Activated CD8-positive, alpha-beta T cell treated with anti-CD3 and anti-CD28 coated beads, Interleukin-2, amount 10 ng/mL, durations not matched to agents 7 days and 5 days (primary cell): ENCODE measurements at places on chromosomes 5 and 9.

GRCh38 chr5:55407984-55408383, 100.2 kb downstream of the MTREX start:
- DNase-seq: no peak

DNA sequence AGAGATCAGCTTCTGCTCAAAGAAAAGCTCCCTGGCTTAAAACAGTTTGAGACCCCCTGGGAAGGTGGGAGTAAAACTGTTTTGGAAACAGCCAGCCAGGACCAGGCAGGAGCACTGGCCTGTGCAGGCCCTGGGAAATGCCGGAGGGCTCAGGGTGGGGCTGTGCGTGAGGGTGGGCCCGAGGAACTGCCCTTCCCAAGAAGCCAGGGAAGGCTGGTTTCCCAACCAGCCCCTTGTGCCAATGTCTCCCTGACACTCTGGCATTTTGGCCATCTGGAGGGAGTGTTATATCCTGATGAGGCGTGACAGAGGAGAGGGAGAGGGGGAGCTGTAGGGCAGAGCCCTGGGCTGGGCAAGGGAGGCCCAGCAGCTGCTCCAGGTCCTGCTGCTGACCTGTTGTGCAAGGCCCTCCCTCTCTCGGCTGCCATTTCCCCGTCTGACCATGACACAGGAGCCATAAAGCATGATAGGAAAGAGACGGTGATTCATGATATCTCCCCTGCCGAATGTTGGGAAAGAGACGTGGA, 16.1 kb downstream of the OLFML2A start:
- no peak for DNase-seq

GRCh38 chr5:176837707-176838115, 27.4 kb downstream of the UNC5A start:
- DNase-seq: peak; percentile 90

GRCh38 chr9:109401169-109401989, 80.5 kb upstream of the EPB41L4B start:
- peak; percentile 62 for DNase-seq

- DNase-seq: no peak
Measured at GRCh38 chr5:6505416-6505755, 56.7 kb downstream of the UBE2QL1 start.

DNA sequence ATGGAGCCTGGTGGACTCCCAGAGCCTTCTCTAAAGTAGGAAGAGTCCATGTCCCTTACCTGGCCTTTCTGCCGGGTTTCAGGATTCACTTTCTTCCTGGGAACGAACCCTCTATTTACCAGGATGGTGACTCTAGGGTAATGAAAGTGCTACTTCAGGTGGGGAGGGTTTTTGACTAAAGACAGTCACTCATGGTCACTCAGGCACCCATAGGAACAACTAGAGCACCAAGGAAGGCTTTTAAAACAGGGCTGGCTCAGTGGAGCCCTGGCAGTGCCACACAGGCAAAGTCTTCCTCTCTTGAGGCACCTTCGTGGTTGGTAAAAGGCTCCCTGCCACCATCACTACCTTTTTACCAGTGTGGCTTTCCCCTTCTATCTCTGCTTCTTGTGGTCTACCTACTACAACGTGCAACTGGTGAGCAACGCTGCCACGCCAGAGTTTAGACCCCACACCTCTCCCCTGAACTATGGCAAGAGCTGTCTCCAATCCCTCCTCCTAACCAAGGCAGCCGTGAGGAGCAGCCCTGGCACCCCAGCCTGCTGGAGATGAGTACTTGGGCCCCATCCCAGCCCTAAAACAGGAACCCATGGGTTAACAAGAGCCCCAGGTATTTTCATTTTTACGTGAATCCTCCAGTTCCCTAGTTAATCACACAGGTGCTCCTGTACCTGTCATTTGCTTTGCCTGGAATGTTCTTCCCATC, 3.5 kb downstream of the SURF1 start:
- no peak for DNase-seq

DNA sequence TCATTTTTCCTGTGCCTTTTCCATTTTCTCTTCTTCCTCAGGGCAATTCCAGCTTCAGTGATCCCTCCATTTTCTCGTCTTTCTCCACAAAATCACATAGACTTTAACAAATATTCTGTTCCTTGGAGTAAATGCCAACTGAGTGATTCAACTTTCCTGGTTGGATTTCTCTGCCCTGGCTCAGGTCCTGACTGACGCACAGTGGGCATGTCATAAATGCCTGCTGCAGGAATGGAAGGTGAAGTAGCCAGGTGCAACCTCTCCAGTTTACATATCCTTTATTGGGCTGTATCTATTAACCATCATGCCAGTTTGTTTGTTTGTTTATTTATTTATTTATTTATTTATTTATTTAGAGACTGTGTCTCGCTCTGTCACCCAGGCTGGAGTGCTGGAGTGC, 95.1 kb downstream of the MEF2C start:
- DNase-seq: no peak

- DNase-seq: no peak
Measured at GRCh38 chr5:169668732-169669131, 31.7 kb downstream of the DOCK2 start.

- DNase-seq: no peak
Measured at GRCh38 chr5:112637343-112637742, 100.3 kb upstream of the APC start.

DNA sequence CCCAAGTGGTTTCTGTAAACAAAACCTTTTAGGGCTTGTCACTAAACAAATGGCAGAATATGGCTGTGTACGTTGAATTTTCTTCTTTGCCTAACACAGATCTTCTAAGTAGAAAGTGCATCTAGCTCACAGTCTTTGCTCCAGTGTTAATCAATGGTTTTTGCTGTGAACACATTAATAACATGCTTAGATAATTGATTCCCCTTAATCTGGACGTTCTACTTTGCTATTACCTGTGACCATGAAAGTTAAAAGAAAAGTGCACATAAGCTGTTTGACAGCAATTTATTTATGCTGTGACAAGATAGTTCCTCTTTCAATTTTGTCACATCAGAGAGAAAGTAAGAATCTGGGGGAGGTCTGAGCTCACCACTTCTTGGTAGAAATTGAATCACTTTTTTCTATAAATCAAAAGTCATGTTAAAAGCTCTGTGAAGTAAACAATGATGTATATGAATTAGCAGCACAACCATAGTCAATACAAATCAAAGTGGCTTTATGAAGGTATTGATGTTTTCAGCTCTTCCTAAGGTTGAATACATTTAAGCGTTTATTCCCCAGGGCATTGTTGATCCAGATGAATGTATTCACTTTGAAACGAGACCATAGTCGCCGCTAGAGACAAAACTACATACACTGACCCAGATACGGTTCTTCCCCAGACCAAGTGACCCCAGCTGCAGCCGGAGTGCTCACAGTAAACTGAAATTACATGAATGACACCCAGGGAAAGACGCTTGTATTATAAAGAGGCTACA, 174.6 kb upstream of the ZNF608 start:
- DNase-seq: no peak

GRCh38 chr5:79793722-79794121, 104.1 kb downstream of the CMYA5 start:
- DNase-seq: no peak

GRCh38 chr9:123798195-123798594, 131.7 kb downstream of the DENND1A start:
- DNase-seq: no peak

GRCh38 chr9:20722221-20722620, 38.2 kb downstream of the FOCAD start:
- DNase-seq: no peak

- DNase-seq: no peak
Measured at GRCh38 chr9:70601000-70601951, 186.8 kb upstream of the KLF9 start.

DNA sequence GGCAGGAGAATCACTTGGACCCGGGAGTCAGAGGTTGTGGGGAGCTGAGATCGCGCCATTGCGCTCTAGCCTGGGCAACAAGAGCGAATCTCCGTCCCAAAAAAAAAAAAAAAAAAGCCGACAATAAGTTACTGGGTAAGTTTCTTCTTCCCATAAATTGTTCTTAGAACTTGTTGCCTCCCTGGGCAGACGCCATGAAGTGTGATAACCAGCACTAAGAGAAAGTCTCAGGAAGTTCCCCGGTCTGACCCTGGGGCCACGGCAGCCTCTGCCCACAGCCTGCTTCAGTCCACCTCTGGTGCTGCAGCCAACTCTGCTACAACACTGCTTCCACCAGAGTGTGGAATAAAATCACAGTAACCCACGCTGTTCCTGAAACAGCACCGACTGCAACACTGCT, 19.1 kb downstream of the LPCAT1 start:
- no peak for DNase-seq

- DNase-seq: peak; percentile 45
Measured at GRCh38 chr9:125332527-125332926, 70.9 kb downstream of the GAPVD1 start.

DNA sequence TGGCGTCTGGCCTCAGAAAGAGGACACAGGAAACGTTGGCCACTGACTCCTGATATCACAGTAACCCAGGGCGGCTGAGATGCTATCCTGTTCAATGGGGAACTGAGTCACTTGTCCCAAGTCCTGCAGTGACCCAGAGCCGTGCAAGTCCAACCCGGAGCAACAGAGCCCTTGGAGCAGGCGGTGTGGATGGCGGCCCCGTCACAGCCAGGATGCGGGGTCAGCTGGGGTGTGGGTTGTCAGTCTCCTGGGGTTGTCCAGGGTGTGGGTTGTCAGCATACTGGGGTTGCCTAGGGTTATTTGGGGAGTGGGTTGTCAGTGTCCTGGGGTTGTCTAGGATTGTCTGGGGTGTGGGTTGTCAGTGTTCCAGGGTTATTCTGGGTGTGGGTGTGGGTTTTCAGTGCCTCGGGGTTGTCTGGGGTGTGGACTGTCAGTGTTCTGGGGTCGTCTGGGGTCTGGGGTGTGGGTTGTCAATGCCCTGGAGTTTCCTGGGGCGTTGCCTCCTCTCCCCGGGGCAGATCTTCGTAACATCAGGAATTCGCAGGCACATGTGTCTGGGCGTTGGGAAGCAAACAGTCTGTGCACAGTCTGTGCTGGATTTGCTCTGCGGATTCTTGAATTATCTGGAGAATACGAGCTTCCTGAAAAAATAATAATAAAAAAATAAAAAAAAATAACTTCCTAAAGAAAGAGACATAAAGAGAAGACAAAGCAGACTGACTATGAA, 257.5 kb downstream of the PARP8 start:
- DNase-seq: no peak

DNA sequence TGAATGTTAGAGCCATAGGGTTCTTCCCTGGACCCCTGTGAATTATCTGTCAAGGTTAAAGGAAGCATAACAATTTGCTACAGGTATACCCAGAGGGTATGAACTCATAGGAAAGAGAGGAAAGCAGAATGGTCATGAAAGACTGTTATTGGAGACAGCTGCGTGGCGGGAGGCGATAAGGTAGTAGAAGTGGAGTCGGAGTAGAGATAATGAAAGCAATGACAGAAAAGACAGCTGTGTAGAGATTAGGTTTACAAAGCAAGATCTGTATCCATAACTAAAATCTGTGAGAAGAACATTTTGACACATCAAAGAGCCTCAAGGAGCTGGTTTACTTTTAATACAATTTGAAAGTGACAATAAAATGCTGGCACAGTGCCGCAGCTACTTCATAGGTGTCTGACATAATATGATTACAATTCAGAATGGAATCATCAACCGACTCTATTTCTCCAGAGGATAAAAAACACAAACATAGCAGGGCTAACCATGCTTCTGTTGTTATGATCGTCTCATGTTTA, 603.9 kb downstream of the CDH12 start:
- DNase-seq: no peak
